ENCODE measurements at places on chromosomes 1 and 21.
A peak's percentile ranks its signal among the peaks of the same experiment; 100 is the strongest.

DNA sequence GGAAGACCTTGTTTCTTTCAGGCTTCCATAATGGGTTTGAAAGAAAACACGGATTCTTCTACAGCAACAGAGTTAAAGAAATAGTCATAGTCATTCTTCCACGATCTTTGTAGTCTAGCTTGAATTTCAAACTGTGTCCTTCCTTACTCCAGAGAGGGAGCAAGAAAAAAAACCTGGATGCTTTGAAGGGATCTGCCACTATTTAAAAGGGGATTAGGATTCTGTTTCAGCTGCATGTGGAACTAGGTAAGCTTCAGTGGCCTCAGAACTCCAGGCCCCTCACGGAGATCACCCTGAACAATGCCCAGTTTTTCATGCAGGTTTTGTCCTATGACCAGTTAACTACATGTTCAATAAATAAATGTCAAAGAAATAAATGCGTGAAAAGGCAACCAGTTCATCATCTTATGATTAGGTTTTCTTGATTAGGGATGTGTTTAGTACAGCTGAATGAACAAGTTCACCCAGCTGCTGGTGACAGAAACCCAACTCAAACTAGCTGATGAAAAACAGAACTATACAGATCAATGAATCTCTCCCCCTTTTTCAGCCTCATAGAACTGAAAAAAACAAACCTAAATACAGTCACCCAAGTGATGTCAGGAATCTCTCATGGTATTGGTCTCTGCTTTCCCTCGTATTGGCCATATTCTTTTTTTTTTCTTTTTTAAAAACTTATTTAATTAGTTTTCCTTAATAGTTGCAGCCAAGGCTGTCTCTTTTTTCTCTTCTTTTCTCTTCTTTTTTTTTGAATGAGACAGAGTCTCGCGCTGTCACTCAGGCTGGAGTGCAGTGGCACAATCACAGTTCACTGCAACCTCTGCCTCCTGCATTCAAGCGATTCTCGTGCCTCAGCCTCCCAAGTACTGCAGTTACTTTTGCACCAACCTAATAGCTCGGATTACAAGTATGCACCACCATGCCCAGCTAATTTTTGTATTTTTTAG lies 14.6 kb upstream of the MPZL1 start:
- DNase-seq, result no peak

DNA sequence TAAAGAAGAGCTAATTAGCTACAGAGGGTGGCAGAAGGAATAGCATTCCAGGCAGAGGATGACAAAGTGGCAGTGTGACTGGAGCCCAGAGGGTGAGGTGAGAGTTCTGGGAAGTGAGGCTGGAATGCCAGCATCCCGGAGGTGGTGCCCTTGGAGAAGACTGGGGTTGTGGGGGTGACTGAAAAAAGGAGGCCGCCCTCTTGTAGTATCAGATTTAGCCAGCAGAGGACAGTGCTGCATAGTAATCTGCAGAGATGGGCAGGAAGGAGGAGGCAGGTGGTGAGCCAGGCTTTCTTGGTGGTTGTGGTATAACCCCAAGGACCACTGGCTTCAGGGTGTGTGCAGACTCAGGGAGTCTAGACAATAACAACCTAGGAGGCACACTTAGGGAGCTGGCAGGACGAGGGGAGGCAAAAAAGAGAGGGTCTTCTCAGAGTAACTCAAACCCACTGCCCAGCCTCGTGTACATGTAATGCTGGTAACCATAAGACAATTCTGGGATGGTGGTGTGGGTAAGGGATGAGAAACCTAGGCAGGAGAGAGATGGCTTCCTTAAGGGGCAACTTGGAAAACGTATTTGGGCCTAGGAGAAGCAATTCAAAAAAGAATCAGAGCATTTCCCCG lies 30.5 kb downstream of the MROH7 start:
- no peak for DNase-seq

GRCh38 chr1:59776960-59777852 lies 37.5 kb upstream of the HOOK1 start:
- no peak for DNase-seq

DNA sequence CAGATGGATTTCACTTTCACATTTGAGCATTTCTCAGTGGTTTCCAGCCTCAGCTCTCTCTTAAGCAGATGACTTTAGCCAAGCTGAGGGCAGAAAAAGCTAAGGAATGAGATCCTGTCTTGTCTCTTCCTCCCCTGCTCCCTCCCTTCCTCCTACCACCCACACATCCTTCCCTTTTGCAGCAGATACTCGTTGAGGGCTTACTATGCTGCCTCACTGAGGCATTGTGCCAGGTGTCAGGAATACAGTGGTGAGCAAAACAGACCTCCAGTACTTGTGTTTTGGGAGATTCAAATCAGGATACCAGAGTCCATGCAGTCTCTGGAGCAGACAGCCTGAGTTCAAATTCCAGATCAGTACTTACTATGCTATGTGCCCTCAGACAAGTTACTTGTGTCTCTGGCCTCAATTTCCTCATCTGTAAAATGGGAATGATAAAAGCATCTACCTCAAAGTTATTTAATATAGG lies 43.2 kb downstream of the KIF26B start:
- peak; percentile 49 for DNase-seq

GRCh38 chr1:160429125-160429561 lies 28.8 kb downstream of the VANGL2 start:
- DNase-seq, result no peak

GRCh38 chr1:19317126-19317910 lies 5.2 kb downstream of the SLC66A1 start:
- DNase-seq, result no peak

GRCh38 chr21:44920694-44921604 lies at the start of gene ITGB2:
ITGB2 (minus strand) TSS chr21:44920899; CDS start chr21:44910782, 10,117 bp downstream.
- DNase-seq, result no peak

DNA sequence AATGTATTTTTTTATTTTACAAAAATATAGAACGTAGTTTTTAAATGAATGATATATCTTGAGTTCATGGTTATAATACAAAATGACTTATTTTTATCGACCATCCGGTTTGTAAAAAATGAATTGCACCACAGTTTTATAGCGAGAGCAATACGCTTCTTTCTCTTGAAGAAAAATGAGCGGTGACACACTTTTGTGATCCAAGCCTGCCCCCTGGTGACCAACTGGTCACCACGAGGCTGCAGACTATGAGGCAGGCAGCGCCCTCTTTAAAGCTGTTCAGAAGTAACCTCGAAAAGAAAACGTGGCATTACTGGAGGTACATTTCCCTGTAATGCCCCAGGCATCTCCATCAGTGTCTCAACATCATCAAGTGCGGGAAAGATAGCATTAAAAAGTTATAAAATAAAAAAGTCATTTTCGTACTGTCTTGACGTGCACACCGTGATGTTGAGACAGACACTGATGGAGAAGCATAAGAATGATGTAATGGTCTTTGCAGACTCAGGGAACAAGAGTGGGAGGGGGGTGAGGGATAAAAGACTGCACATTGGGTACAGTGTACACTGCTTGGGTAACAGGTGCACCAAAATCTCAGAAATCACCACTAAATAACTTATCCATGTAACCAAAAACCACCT lies 734.2 kb upstream of the ADAMTS5 start:
- peak; percentile 47 for DNase-seq

GRCh38 chr21:42503711-42504110 lies 7.7 kb upstream of the RSPH1 start:
- no peak for DNase-seq

Measured in AG04449 (cell line).